Uterine smooth muscle cell (primary cell): ENCODE measurements at places on chromosomes 13 and 19. TPM values are rescaled to one million over a fixed set of nuclear protein-coding genes. Genes with fewer than 3 reads are reported as not detected.

The IFI30 gene
- 0.87 and 2.3 TPM in 2 replicates for total RNA-seq

The FAM83E gene
- 0.25 and 0.77 TPM in 2 replicates for total RNA-seq

The GJA3 gene
- total RNA-seq: 0.44 and 0.87 TPM in 2 replicates

The C1QTNF9B gene
- 0.37 and 1.2 TPM in 2 replicates for total RNA-seq

The PEX11G gene
- total RNA-seq: 3.2 and 4.1 TPM in 2 replicates

The UNC13A gene
- total RNA-seq: 0.44 and 1.1 TPM in 2 replicates

The PALM gene
- total RNA-seq: 2.1 and 3.5 TPM in 2 replicates

The PSG5 gene
- 3.2 and 5.0 TPM in 2 replicates for total RNA-seq

The ZNF576 gene
- total RNA-seq: 13.0 and 15.5 TPM in 2 replicates

The KLK12 gene
- total RNA-seq: not detected in 2 replicates

The ATP1A3 gene
- 0.11 and 0.37 TPM in 2 replicates for total RNA-seq

The CRB3 gene
- total RNA-seq: 0.12 TPM in 1 of 2 replicates, not detected in the other

The TJP3 gene
- under 0.01 and 0.12 TPM in 2 replicates for total RNA-seq

The ZNF253 gene
- 1.9 and 2.1 TPM in 2 replicates for total RNA-seq

The GRK1 gene
- 0.11 TPM in 1 of 2 replicates, not detected in the other for total RNA-seq

The MRPL57 gene
- total RNA-seq: 21.7 and 23.5 TPM in 2 replicates

The C2CD4C gene
- total RNA-seq: 0.33 and 0.37 TPM in 2 replicates

The COX7A1 gene
- total RNA-seq: 4.5 and 12.9 TPM in 2 replicates
